ENCODE measurements at places on chromosomes 7 and 10. TPM values are rescaled to one million over a fixed set of nuclear protein-coding genes. Genes with fewer than 3 reads are reported as not detected.

RASSF4 gene
- total RNA-seq, result 1.3 TPM

SFTPA1 gene
- total RNA-seq, result not detected

ICA1 gene
- total RNA-seq, result 2.3 TPM

C7orf33 gene
- total RNA-seq, result not detected

LOXL4 gene
- total RNA-seq, result not detected

VAX1 gene
- not detected for total RNA-seq

RET gene
- total RNA-seq, result 0.31 TPM

NPC1L1 gene
- not detected for total RNA-seq

MEOX2 gene
- total RNA-seq, result not detected

SLC26A5 gene
- total RNA-seq, result not detected

ITGA8 gene
- not detected for total RNA-seq

GOLGA7B gene
- 0.26 TPM for total RNA-seq

CTNNA3 gene
- total RNA-seq, result not detected

GDI2 gene
- total RNA-seq, result 290 TPM

PIP4K2A gene
- total RNA-seq, result 92.7 TPM

EBLN1 gene
- not detected for total RNA-seq

IL2RA gene
- total RNA-seq, result 1,254 TPM

WASHC2C gene
- 26.6 TPM for total RNA-seq

FAM25C gene
- total RNA-seq, result not detected

SCIN gene
- total RNA-seq, result not detected

MYOZ1 gene
- not detected for total RNA-seq

MEIG1 gene
- not detected for total RNA-seq

AUTS2 gene
- total RNA-seq, result 2.7 TPM

ANKRD61 gene
- total RNA-seq, result 0.56 TPM

NEUROG3 gene
- not detected for total RNA-seq

ARHGAP21 gene
- 59.4 TPM for total RNA-seq

STK32C gene
- 14.6 TPM for total RNA-seq

SCART1 gene
- total RNA-seq, result 1.5 TPM

FBXO24 gene
- 0.41 TPM for total RNA-seq

TRIM74 gene
- total RNA-seq, result 0.44 TPM

MGAM2 gene
- total RNA-seq, result not detected

CDNF gene
- 0.93 TPM for total RNA-seq

EPHB6 gene
- 5.6 TPM for total RNA-seq

MICU1 gene
- 28.4 TPM for total RNA-seq

TAS2R4 gene
- 0.78 TPM for total RNA-seq

INSYN2A gene
- not detected for total RNA-seq

HEPACAM2 gene
- total RNA-seq, result not detected

H2BK1 gene
- total RNA-seq, result not detected

EVX1 gene
- total RNA-seq, result not detected

IFIT1B gene
- not detected for total RNA-seq

GATA3 gene
- total RNA-seq, result 79.5 TPM

CDHR1 gene
- total RNA-seq, result 0.66 TPM

SGCE gene
- total RNA-seq, result 0.42 TPM

EPO gene
- not detected for total RNA-seq

ITPRID1 gene
- total RNA-seq, result not detected

PHYHIPL gene
- not detected for total RNA-seq

KAZALD1 gene
- total RNA-seq, result 0.57 TPM

C10orf143 gene
- total RNA-seq, result 3.6 TPM

NACAD gene
- 0.05 TPM for total RNA-seq

C7orf57 gene
- total RNA-seq, result 0.31 TPM

KCND2 gene
- not detected for total RNA-seq

SPOCK2 gene
- total RNA-seq, result 139 TPM

WNT16 gene
- total RNA-seq, result not detected

CCDC186 gene
- total RNA-seq, result 12.1 TPM

NKX1-2 gene
- not detected for total RNA-seq

RNF133 gene
- not detected for total RNA-seq

PKD2L1 gene
- total RNA-seq, result not detected

C10orf67 gene
- 0.18 TPM for total RNA-seq

All from activated T-helper 1 cell treated with anti-CD3 and anti-CD28 coated beads, Interleukin-12 subunit alpha, Interleukin-12 subunit beta, Interleukin-2, Interleukin-4 antibody, amounts not matched to agents 30 ng/mL and 10 ng/mL and 1 ng/mL, durations not matched to agents 14 hours and 24 hours and 36 hours (primary cell).